Activated CD8-positive, alpha-beta memory T cell treated with anti-CD3 and anti-CD28 coated beads, Interleukin-2, amount 50 U/mL, for 4 hours (primary cell): ENCODE measurements at places on chromosomes 5 and 9.

DNA sequence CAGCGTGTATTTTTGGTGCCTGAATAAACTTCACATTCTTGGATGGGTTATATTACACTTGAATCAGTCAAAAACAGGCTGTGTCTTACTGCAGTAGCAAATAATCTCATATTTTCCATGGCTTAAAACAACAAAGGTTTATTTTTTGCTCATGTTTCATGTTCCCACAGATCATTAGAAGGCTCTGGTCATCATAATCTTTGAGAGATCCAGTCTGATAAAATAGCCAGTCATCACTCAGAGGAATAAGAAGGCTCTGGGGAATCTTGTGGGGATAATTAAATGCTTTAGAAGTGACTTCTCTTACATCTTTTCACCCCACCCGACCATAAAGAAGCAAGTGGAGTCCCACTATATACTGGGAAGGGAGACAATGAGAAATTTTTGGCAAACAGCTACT is 417.7 kb downstream of the PSAT1 start:
- DNase-seq, result no peak

DNA sequence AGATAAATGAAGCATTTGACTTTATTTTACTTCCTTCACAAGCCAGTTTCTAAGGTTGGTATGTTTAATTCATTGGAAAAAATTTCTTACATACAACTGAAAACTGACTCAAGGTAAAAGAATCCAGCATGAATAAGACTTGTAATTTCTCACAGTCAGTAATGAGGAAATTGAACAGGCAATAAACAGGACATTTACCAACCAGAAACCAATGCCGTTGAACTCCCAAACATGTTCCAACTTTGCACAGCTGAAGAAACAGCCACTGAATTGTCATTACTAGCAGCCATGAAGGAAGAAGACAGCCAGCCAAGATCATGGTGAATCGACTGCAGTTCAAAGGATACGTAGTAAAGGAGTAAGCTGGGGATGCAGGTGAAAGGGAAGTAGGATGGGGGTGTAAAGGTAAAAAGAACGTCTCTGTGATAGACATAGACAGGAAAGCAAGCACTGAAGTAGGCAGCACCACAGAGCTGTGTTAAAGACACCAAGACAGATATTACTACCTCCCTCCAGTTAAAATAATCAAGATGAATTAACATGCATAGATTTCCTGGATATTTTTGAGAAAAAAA is 21.3 kb upstream of the SLC12A2 start:
- DNase-seq, result no peak

DNA sequence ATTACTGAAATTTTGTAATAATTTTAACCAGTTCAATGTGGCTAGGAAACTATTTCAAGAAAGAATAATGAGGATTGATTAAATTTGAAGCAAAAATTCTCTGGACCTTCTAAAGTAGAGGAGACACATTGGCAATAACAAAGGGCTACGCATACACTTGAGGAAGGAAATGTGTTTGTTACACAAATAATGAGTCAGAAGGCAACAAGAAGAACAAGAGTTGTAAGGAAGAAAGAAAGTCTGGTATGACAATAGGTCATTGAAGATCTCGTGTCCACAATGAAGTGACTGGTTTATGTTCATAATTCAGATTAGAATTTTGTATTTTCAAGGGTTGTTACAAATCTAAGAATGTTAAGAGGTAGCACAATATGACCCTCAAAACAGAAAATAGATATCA is 25.8 kb downstream of the ST8SIA4 start:
- DNase-seq, result no peak

DNA sequence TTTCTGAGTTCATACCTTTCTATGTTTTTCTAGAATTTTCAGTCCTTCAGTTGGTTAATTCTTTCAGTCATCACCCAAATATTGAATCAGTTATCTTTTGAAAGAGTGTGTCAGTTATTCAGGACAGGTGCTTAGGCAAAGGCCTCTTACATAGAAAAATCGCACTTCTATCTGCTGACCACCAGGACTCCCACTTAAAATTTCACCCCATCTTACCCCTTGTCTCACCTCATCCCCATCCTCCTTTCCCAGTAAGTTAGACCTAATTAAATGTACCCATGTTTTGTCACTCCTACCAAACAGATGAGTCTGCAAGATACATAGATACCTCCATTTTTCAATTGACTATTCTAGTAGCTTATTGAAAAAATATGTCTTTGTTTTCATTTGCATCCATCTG is 159.9 kb upstream of the PIK3R1 start:
- no peak for DNase-seq

GRCh38 chr5:143279698-143280097 is 123.8 kb downstream of the NR3C1 start:
- no peak for DNase-seq

GRCh38 chr5:32147236-32147635 is 26.9 kb downstream of the GOLPH3 start:
- no peak for DNase-seq

DNA sequence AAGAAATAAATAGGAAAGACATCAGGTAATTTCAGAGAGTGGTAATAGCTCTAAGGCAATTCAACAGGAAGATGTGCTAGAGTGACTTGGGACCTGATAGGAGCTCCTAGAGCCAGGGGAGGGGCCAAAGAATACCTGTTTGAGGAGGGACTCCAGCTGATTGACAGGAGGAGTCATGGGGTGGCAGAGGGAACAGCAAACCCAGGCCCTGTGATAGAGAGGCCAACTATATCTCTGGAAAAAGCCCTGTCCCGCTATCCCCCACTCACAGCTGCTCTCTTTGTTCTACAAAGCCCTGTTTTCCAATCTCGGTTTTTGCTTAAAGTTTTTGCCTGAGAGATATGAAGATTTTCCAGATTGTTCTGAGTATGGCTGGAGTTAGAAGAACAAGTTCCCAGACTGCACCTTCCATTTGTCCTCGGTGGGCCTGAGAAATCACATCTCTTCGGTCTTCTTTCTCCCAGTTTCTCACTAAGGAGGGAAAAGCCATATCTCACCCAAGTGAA is 9.0 kb upstream of the NSD1 start:
- no peak for DNase-seq

DNA sequence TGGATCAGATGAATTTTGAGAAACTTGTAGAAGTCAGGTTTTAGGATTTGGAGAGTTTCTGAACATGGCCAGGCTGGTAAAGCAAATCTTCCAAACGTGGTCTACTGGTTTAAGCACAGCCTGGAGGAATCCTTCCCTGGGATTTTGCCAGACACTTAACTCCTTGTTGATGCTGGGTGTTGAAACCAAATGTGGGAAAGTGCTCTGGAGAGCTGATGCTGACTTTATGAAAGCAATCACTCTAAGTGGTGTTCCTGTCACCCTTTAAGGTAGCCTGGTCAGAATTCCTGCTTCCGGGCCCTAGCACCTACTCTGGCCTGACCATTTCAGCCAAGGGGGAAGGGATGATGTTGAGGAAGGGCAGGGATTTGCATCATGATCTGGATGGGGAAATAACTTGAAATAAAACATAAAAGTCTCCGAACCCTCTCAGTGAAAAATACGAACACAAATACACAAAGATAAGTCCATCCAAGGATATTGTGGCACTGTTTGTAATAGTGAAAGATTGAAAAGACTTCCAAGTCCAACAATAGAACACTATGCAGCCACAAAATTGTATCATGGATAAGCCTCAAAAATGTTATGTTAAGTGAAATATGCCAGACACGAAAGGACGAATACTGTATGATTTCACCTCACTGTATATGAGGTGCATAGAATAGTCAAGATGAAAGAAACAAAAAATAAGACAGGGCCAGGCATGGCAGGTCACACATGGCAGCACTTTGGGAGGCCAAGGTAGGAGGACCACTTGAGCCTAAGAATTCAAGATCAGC is 57.7 kb downstream of the PDE6A start:
- no peak for DNase-seq

DNA sequence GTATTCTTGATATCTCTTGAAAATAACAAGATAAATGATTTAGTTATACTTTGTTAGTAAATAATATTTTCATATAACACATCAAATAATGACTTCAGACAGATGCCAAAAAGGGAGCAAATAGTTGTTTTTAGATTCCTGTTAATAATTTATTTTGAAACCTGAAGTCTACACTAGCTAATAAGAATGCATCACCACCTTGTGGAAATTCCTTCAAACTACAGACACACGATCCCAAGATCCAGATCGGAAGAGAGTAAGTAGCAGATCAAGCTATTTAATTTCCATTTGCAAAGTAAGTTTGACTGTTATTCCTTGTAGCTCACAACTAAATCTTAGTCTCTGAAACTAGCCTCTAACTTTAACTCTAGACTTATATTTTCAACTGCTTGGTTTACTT is 35.5 kb upstream of the ISL1 start:
- DNase-seq, result no peak

DNA sequence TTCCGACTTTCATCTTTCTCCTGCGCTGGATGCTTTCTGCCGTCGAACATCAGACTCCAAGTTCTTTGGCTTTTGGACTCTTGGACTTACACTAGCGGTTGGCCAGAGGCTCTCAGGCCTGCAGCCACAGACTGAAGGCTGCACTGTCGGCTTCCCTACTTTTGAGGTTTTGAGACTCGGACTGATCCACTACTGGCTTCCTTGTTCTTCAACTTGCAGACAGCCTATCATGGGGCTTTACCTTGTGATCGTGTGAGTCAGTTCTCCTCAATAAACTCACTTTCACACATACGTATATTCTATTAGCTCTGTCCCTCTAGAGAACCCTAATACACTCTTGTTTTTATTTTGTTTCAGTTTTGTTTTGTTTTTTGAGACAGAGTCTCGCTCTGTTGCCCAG is 10.3 kb downstream of the FKBP15 start:
- DNase-seq, result no peak

DNA sequence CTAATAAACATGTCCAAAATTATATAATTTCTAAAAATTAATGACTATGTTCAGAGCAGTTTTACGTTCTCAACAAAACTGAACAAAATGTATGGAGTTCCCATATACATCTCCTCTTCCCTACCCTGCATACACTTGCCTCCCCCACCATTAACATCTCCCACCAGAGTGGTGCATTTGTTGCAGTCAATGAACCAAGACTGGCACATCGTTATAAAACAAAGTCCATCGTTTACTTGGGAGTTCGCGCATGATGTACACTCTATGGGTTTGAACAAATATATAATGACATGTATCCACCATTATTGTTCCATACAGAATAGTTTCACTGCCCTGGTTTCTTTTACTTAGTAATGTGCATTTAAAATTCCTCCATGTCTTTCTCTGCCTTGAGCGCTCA is 130.1 kb downstream of the APBA1 start:
- no peak for DNase-seq

DNA sequence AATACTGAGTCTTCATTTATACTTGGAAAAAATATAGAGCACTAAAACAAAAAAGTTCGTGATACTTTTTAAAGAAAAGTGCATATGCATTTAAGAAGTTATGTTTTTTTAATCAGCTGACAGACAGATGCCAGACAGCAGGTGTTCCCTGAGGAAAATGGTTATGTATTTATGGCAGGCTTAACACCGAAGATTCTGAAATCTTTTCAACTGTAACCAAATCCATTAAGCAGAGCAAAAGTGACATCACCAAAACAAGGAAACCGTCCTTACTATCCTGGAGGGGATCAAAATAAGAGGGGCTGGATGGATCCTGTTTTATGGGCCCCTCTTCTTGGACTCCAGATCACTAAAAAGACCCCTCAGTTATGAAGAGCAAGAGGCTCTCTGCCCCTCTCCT is 404.9 kb upstream of the ADAMTS16 start:
- no peak for DNase-seq

- no peak for DNase-seq
These were observed 134.5 kb downstream of the MTX3 start for GRCh38 chr5:79856456-79857055.

GRCh38 chr9:85009251-85009650 is 339.7 kb downstream of the NTRK2 start:
- DNase-seq, result no peak

- no peak for DNase-seq
These were observed 74.5 kb upstream of the CCNG1 start for GRCh38 chr5:163362840-163363371.

GRCh38 chr9:124594673-124595072 is 87.5 kb upstream of the NR5A1 start:
- no peak for DNase-seq

- DNase-seq, result no peak
These were observed at the start of gene PCAT7 for GRCh38 chr9:94554439-94555331. Gene PCAT7, plus strand, starts transcription at chr9:94555083.

DNA sequence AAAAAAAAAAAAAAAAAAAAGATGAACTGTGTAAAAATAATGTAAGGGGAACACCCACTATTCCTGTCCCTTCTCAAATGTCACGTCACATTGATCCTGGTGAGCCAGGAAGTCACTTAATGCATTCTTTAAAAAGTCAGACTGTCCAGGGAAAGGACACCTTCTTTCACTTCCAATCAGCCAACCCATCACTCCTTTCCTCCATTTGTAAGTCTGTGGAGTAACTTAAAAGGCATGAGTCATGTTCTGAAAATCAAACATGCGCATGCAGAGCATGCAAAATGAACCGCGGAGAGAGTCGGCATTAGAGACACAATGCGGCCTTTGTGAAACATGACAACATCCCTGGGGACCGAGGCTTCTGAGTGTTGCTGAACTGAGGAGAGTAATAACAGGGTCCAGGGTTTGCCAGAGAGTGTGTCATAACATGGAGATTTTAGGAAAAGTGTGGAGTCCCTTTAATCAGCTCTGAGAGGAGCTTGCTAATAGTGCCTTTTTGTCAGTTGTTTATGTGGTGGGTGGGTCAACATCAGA is 77.6 kb upstream of the SEMA6A start:
- no peak for DNase-seq

- DNase-seq, result no peak
These were observed 328.8 kb downstream of the GADD45G start for GRCh38 chr9:89933578-89933977.

GRCh38 chr5:35223787-35224395 is 6.4 kb downstream of the PRLR start:
- DNase-seq, result no peak

GRCh38 chr9:128109050-128109709 is 18.3 kb downstream of the PTGES2 start:
- DNase-seq, result no peak

DNA sequence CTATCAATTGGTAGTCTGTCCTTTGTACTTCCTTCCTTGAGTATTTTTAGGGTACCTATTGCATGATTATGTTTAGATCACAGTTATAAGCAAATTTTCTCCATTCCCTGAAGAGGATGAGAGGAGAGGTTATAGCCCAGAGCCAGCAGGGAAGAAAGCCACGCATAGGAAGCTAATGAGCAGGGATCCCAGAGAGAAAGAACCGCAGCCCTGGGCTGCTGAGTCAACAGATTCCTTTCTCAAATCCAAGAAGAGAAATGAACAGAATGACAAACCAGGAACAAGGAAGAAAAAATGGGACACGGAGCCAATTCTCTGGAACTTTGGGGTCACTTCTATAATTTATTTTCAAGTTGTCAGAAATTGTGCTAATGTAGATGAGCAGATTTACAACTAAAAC is 284.5 kb downstream of the RFX3 start:
- no peak for DNase-seq

DNA sequence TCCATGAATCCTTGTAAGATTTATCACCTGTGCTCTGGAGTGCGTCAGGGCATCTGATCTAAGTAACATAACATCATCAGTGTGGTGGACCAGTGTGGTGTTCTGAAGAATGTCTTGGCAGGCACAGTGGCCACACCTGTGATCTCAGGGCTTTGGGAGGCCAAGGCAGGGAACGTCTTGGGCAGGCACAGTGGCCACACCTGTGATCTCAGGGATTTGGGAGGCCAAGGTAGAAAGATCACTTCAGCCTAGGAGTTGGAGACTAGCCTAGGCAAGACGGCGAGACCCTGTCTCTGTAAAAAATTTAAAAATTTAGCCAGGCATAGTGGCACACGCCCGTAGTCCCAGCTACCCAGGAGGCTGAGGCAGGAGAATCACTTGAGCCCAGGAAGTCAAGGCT is 185.5 kb downstream of the CACNA1B start:
- no peak for DNase-seq
